ENCODE measurements at places on chromosomes 12 and 14.

- DNase-seq: no peak
Measured at GRCh38 chr12:105978276-105978675, 160.5 kb downstream of the NUAK1 start.

DNA sequence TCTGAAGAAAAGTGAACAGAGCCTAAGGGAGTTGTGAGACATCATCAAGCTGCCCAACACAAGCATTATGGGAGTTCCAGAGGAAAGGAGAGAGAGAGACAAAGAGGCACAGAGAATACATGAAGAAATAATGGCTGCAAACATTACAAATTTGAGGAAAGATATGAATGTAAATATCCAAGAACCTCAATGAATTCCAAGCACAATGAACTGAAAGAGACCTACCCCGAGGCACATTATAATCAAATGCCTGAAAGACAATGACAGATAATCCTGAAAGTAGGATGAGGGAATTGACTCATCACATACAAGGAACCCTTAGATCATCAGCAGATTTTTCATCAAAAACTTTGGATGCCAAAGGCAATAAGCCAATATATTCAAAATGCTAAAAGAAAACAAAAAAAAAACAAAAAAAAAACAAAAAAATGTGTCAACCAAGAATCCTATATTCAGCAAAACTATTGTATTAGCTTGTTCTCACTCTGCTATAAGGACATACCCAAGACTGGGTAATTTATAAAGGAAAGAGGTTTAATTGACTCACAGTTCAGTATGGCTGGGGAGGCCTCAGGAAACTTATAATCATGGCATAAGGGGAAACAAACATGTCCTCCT lies 37.8 kb downstream of the BCL2L14 start:
- DNase-seq: no peak

DNA sequence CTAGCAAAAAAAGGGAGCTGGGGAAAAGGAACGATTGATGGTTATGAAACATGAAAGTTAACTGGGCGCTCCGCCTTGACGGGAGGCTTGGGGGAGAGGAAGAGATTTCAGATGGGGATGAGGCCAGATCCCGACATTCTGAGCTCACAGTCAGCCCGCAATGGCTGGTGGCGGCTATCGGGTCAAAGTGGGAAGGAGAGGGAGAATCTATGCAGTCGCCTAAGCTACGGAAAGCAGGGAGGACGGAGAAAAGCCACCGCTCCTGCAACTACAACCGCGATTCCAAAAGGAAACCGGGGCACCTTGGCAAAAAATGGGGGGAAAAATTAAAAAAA lies 502 bp downstream of the MPHOSPH9 start:
- DNase-seq: no peak

DNA sequence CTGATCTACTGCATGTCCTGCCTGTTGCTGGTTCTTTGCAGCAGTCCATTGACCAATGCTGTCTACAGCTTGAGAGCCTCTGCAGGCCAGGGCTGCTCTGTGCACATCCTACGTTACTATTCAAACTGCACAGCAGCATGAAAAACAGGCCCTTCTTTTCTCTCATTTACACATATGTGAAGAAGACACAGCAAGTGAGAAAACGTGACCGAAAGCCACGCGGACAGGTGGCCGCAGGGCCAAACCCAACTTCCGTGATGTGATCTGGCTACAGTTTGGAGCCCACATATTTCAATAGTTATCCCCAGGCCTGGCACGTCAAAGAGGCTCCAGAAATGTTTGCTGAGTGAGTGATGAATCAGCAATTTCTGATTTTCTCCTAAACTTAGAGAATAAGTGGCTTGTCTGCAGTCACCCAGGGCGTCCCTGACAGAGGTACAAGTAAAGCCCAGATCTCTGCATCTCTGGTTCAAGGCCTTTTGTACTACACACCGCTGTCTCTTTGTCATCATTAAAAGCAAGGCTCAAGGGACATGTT lies 17.9 kb upstream of the TCL1B start:
- DNase-seq: no peak

DNA sequence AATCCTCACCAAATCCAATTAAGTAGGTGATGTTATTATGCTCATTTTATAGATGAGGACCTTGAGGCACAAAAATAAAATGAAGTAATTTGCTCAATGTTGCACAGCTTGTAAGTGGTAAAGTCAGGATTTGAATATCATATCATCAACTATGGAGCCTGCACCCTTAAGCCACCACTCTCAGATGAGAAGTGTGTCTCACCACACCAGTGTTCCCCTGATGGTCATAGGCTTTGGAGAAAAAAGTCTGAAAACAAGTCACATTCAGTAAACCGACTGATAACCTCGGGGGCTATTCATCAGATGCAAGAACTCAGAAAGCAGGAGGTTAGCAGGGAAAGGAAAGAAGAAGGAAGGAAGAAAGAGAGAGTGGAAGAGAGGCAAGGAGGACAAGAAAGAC lies 2.8 kb downstream of the TSHR start:
- DNase-seq: peak; percentile 27

- DNase-seq: no peak
Measured at GRCh38 chr12:67813456-67813904, 164.9 kb downstream of the DYRK2 start.

All from T-helper 1 cell (primary cell).